ENCODE measurements at places on chromosomes 16 and 17.
A peak's percentile ranks its signal among the peaks of the same experiment; 100 is the strongest.

DNA sequence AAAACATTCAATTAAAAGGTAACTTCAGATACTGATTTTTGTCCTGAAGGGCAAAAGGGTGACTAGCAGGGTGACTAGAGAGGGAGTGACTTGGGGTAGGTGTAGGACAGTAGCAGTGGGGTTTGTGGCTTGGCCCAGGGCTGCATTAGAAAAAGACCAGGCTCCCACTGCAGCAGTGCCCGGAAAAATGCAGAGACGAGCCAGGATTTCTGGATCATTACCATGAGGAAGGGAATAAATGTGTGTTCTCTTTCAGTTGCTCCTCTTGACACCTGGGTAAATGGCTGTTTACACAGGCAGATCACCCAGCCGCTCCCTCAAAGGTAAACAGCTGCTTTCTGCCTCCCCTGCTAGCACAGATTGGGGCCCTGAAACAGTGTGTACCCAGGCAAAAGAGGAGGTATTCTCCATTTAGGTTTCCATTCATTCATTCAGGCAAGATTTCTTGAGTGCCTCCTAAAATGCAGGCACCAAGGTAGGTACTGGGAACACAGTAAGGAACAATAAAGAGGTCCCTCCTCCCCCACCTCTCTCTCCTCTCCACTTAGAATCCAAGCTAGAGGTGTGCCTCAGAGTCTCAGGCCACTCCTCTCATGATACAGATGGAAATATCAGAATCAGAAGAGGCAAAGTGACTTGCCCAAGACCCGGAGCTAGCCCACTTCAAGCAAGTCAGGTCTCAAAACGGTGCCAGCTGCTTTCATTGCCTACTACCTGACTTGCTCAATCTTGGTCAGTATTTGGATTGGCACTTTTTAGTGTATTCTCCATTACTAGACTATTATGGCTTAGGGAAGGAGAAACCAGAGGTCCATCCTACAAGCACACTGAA, 15.2 kb upstream of the TOX3 start:
- DNase-seq, result no peak

DNA sequence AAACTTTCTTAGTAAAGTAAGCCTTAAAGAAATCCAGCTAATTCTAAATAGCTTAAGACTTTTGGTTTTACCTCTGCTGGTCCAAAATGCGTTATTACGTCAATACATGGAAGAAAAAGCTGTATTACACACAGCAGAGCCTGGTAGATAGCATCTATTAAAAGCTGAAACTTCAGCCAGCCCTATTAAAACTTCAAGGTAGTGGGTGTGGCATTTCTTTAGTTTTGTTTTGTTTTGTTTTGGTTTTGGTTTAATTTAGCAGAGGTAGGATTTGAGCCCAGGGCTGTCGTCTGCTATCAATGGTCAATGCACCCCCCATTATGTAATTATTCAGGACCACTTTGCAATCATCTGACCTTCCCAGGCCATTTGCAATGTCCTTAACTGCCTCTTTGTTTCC, 318.4 kb upstream of the MAF start:
- no peak for DNase-seq

DNA sequence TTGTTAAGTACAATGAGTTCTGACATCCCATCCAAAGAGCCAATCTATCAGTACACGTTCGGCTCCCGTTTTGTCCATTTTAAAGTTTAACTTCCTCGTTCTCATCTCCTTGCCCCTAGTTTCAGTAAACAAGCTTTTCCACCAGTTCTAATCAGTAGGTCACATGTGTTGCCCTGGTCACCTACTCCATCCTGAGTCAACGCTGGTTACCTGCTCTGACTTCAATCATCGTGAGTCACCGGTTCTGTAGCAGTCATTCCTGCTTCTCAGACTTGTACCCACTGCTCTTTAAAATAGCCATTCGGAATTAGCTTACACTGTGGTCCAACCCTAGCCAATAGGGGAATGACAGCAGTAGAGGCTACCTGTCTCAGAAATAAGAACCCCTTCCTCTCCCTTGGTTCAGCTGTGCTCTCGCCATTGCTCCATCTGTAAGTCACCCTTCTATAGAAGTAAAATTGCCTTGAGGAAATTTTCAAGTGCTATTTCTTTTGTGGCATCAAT, 191.0 kb downstream of the CPPED1 start:
- peak; percentile 7 for DNase-seq

DNA sequence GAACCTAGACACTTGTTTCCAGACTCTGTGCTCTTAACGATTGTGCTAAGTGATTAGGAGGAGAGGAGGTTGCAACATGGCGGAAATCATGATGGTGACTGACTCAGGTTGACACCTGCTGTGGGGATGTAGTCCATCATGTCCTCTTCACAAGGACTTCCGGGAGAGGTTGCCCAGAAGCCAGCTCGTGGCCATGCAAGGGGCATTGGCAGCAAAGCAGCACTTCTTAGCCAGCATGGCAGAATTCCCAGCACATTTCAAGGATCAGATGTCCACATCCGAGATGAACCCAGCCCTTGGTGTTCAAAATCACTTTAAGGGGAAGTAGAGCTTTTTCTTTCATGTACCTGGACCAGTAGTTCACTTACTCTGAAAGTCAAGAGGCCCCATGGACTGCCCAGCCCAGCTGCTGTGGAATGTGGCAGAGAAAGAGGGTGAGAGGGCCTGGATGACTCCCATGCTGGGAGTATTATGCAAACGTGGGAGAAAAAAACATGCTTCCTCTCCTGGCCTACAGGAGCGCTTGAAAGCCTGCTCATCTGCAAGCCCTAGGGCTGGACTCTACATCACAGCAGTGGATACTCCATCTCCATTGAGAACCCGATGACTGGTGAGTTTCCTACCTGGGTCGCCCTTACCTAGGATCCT, 65.5 kb downstream of the IRX6 start:
- no peak for DNase-seq

DNA sequence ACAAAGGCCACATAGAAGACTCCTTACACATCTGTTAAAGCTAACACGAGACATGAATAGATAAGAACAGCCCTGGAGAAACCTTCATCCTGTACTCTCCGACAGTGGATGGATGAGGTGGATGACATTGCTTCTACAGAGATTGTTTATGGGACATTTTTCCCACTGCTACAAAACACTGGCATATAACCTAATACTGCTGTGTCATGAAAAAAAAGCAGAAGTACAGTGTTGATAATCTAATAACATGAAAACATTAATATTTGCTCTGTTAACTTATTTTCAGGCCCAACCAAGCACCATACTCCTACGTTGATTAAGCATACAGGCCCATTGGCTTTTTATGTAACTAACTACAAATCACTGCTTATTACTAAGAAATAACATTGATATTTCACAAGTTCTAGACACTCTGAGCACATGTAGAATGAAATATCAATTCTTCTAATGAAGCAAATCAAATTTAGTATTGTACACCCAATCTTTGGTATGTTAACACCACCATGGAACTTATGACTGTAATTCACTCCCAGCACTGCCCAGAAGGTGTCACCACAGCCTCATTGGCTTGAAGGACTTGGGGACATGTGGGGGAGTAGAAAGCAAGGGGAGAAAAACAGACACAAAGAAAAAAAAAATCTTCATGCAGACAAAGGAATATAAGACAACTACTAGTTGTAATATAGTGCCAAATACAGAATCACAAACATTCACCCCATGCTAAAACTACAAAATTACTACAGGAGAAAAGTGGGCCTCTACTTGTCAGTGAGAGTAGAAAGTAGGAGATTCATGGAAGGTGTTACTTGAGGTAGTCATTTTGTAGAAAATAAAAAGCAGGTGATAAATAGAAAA, 330.0 kb upstream of the PMFBP1 start:
- DNase-seq, result no peak

DNA sequence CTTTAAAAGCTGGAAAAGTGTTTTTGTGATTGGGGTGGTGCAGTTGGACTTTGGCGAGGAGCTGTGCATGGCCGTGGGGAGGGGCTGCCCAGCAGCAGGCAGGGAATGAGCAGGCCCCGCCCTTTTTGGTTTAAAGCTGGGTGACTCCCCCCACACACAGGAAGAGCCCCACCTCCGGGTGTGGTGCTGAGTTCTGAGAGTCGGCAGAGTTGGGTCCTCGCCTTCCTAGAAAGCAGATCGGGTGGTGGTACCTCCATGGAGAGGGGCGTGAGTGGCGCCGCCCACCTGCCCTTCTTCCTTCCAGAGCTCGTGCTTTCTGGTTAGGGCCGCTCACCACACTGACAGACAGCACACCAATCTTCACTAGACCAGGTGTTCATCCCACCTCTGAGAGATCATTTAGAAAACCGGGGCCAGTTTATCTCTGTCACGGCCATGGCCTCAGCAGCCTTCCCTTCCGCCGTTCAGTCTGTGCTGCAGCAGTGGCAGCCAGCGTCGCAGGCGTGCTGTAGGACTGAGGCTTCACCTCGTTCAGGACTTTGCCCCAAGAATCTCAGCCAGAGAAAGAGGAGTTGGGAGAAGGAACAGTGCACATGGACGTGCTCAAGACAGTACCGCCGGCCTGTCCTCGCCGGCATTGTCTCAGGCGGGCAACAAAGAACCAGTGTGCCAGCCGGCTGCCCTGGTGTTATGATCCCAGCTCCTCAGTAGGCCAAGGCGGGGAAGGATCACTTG, 144.0 kb upstream of the CHMP6 start:
- peak; percentile 64 for DNase-seq

- no peak for DNase-seq
Measured at GRCh38 chr17:69331756-69332155, 4.8 kb upstream of the ABCA5 start.

GRCh38 chr17:55440391-55440790, 18.8 kb upstream of the MMD start:
- DNase-seq, result no peak

Measured in stimulated activated naive CD4-positive, alpha-beta T cell treated with Interleukin-2 at 50 U/mL for 16 hours (primary cell).